ENCODE measurements at places on chromosomes 2 and 18.

DNA sequence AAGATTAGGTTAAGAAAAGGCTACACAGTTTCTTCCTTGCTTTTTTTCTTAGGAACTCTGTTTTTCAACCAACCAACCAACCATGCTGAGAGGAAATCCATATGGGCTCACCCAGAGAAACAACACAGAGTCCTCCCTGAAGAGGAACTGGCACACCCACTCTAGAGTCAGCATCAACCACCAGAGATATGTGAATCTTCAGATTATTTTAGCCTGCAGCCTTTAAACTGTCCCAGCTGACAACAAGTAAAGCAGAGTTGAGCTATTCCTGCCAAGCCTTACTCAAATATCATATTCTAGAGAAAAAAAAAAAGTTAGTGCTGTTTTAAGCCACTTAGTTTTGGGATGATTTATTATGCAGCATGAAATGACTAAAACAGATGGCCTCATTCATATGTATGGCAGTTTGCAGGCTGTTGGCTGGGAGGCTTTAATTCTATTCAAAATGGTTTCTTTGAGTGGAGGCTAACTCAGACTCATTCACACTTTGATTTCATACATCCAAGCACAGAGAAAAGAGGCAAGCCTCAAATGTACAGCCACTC lies 1637.7 kb upstream of the LRRTM1 start:
- DNase-seq = no peak

DNA sequence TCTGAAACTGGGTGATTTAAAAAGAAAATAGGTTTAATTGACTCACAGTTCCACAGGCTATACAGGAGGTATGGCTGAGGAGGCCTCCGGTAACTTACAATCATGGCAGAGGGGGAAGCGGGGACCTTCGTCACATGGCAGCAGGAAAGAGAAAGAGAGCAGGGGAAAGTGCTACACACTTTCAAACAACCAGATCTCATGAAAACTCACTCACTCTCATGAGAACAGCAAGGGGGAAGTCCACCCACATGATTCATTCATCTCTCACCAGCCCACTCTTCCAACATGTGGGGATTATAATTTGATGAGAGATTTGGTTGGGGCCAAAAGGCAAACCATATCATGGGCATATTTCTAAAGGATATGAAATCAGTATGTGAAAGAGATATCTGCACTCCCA lies 12.0 kb upstream of the ARHGAP15 start:
- no peak for DNase-seq

GRCh38 chr2:22501851-22502250 lies 883.1 kb upstream of the KLHL29 start:
- DNase-seq = no peak

GRCh38 chr2:158240975-158241374 lies 139.3 kb downstream of the UPP2 start:
- DNase-seq = no peak

DNA sequence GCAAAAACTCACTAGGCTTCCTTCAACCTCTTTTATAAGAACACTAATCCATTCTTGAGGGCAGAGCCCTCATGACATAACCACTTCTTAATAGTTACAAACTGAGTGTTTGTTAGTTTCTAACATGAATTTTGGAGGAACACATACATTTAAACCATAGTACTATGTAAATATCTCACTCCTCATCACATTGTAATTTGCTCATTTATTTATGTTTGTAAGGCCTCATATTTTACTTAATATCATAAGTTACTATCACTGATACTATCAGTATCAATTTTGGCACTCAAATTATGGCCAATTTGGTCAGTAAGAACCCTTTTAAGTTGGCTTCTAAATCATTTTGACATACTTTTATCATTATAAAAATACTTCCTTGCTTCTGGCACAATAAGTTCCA lies 603.1 kb downstream of the ZEB2 start:
- DNase-seq = no peak

DNA sequence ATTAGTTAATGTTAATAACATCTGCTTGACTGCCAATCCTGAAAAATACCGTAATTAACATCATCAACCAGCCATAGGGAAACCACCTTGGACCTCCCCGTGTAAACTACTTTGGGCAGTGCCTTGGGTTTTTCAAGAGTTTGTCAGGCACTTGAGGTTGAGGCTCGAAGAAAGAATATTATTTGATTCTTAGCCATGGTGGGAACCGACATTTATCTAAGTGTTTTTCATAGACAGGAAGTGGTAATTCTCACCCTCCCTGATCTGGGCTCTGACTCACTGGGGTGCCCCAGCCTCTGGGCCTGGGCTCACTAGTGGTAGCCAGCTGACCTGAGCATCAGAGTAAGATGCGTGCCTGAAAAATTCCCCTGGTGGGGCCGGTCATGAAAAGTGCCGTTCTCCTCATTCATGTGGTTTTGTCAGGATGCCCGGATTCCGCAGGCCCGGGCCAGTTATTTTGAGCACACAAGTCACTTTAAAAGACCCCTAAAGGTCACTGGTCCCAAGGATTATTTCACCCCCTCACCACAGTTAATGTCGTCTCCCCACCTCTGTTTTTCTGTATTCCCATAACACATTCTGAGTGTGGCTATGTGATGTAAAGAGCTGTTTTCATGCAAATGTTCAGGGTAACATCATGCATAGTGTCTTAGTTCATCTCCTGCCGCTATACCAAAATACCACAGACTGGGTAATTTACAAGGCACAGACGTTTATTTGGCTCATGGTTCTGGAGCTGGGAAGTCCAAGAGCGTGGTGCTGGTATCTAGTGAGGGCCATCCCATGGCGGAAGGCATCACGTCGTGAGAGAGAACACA lies 21.6 kb upstream of the SPATA3 start:
- peak; percentile 92 for DNase-seq

GRCh38 chr2:138432971-138433370 lies 68.6 kb upstream of the SPOPL start:
- DNase-seq = peak; percentile 42

DNA sequence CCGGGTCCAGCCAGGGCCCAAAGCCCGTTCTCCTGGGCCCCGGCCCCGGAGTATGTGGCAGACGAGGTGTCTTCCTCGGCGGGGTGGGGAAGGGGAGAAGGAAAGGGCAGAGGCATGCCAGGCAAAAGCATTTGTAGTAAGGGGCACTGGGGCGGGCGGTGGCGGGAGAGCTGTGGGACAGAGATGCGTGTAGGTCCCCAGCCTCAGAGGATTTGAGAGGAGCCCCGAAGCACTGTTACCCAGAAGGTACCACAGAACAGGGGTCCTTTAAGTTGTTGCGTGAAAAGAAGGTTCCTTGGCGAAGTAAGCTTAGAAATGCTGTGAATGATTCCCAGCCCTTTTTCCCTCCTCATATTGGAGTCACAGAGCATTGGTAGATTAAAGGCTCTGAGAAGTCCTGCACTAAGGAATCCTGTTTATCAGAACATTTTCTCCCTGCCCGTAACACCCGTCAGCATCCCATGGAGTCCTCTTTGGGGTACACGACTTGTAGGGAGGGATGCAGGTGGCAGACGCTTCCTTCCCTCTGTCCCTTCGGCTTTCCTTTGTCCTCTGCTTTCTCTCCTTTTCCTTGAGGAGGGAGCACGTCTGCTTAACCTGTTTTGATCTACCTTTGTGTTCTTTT lies 12.5 kb downstream of the GAREM2 start:
- no peak for DNase-seq

- DNase-seq = no peak
These were observed 315.6 kb downstream of the SETBP1 start for GRCh38 chr18:44996261-44996660.

DNA sequence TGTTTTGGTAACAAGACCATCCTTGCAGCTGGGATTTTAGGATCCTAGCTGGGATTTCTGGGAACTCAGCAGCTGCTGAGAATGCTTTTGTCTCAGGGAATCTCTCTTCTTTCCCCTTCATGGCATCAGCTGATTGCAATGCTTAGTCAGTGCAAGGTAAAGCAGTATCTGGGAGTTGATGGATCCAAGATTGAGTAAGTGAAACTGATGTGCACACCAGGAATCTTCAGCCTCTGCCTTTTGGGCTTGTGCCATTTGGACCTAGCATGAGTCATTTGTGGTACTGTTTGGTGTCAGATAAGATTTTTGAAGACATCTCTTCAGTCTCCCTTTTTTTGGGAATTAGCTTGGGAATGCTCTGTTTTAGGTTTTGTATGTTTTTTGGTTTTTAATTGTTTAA lies 363.3 kb upstream of the TFPI start:
- DNase-seq = peak; percentile 55

GRCh38 chr2:156396126-156396525 lies 40.1 kb upstream of the GPD2 start:
- no peak for DNase-seq

DNA sequence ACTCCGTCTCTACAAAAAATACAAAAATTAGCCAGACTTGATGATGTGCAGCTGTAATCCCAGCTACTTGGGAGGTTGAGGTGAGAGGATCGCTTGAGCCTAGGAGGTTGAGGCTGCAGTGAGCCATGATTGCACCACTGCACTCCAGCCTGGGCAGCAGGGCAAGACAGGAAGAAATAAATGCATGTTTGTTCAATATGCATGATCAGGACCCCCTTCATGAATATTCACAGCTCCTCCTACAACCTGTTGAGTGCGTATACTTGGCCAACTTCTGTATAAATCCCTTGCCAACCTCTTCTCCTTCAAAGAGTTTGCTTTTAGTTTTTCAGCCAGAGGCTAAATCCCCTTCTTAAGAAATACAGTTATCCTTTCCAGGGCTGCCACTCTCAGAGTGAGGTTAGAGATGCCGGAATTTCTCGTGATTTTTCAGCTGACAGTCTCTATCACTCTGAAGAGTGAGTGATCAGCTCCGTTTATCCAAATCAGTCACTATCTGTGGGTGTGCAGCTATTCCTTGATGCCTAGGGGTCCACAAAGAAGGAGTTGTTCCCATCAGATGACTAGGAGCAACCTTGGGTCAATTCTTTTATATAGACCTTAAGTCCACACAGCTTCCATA lies 39.2 kb downstream of the FAM161A start:
- DNase-seq = no peak

GRCh38 chr2:122329278-122329677 lies 573.8 kb downstream of the TSN start:
- no peak for DNase-seq

- peak; percentile 4 for DNase-seq
These were observed 179.4 kb upstream of the AGAP1 start for GRCh38 chr2:235314371-235314930.

DNA sequence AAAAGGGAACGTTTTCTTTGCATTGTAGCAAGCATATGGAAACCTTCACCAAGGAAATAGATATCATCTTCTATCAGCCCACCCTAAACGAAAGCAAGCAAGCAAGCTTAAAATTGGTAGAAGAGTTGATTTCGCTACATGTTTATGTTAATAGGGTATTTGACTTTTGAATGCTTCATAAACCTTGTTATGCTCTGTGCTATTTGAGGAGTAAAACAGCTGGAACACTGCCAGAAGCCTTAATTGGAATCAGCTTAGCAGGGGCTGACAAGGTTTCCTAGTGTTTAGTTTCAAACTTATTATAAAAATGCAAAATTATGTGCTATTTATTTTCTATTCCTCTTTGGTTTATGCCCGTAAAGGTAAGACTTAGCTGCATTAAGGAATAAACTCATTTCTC lies 70.6 kb upstream of the LINC00305 start:
- DNase-seq = no peak

DNA sequence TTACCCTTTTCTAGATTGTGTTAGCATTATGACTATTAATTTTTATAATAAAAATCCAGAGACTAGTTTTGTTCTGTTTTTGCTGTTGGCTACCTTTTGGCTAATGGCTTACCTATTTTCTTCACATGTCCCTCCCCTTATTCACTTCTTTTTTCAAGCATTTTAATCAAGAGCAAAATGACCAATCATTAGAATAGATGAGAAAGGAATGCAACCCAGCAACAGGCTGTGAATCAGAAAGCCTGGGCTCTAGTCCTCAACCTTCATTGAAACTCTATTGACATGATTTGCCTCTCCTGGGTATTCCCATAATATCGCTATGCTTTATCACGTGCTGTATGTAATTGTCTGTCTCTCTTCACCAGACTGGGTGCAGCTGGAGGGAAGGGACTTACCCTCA lies 370.1 kb downstream of the IRS1 start:
- no peak for DNase-seq

- DNase-seq = no peak
These were observed 184.1 kb upstream of the ACVR2A start for GRCh38 chr2:147660680-147661079.

DNA sequence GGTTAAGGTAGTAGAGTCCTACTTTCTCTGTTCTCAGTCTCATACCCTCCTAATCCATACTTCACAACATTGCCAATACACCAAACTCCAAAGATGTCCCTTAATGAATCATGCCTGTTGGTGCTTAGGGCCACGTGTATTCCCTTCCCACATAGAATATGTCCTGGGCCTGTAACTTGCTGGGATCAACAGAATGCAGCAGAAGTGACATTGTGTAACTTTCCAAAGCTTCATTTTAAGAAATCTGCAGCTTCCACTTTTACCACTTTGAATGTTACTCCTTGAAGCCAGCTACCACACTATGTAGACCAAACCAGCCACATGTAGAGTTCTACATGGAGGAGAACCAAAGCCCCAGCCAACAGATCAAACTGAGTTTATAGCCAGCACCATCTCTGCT lies 58.5 kb upstream of the ARHGAP15 start:
- DNase-seq = no peak

- DNase-seq = peak; percentile 65
These were observed 126.2 kb downstream of the NAT8 start for GRCh38 chr2:73516033-73516432.

DNA sequence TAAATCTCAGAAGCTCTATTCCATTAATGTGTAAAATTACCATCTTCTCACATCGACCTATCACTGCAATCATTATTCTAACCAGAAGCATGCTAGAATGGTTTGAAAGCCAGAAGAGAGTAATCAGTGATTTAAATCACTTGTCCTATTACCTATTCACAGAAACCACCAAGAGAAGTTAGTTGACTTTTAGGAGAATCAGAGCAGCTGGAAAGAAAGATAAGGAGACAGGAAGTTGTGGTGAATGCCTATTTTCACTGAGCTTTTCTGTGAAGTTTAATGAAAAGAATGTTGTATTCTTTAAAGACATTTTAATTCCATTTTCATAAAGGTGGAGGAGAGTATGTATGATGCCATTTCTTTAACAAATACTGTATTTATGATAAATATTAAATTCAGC lies 352.6 kb upstream of the CRIM1 start:
- DNase-seq = no peak

GRCh38 chr2:174183076-174183475 lies 65.3 kb downstream of the OLA1 start:
- DNase-seq = no peak

- DNase-seq = no peak
These were observed 27.3 kb downstream of the GRB14 start for GRCh38 chr2:164593959-164594358.

DNA sequence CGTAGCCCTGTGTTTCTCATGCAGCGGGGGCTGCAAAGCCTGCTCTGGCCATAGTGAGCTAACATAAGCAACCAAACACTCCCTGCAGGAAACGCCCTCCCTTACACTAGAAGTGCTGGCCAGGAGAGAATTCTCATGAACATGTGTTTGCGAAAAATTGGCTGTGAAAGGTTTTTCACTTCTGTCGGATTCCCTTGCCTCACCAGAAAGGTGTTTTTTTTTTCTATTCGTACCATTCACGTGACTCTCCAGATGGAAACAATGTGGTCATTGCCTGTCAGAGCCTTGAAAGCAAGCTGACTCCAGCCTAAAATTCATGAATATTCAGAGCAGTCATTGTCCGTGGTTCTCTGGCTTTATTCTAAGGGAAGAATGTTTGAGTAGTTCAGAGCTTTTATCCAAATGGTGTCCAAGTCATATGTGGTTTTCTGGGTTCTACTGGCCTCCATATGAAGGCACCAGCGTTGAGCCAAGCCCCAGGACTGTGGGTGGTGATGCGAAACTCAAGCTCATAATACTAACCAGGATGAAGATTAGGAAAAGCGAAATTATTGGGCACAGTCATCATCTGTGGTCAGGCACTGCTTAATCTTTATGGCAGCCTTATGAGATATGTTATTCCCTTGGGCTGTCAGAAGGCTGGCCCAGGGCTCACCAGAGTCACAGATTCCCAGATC lies 236.4 kb downstream of the ALPK2 start:
- DNase-seq = peak; percentile 94
